ENCODE measurements at places on chromosomes 11 and 22.

DNA sequence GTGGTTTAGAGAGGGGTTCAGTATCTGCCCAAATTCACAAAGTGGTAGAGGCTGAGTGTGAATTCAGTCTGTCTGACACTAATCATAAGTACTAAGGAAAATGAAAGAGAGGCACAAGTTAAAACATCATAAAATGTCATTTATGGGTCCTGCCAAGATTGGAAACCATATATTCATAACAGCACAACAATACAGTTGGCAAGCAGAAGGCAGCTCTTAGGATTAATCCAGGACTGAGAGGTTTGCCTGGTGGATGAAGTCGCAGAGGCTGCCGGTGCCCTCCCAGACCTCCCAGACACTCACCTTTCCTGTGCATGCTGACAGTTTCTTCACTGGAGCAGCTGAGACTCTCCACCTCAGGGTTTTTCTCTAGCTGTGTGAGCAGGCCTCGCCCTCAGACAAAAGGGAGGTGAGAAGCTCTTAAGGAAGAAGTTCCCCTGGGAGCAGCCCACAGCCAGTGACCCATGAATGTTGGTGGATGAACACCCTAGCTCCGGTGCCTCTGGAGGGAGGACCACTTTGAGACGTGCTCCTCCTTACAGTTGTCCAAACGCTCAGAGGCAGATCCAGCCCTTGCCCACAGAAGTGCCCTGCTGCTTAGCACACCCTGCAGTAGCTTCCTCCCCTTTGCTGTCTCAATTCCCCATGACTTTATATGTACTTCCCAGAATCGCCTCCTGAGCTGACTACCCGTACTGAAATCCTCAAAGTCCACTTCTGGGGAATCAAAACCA lies 43.7 kb downstream of the MAML2 start:
- DNase-seq, result no peak

GRCh38 chr11:58742140-58742539 lies 10.4 kb upstream of the GLYAT start:
- no peak for DNase-seq

GRCh38 chr22:32985899-32986765 lies 72.0 kb downstream of the SYN3 start:
- DNase-seq, result peak; percentile 27

DNA sequence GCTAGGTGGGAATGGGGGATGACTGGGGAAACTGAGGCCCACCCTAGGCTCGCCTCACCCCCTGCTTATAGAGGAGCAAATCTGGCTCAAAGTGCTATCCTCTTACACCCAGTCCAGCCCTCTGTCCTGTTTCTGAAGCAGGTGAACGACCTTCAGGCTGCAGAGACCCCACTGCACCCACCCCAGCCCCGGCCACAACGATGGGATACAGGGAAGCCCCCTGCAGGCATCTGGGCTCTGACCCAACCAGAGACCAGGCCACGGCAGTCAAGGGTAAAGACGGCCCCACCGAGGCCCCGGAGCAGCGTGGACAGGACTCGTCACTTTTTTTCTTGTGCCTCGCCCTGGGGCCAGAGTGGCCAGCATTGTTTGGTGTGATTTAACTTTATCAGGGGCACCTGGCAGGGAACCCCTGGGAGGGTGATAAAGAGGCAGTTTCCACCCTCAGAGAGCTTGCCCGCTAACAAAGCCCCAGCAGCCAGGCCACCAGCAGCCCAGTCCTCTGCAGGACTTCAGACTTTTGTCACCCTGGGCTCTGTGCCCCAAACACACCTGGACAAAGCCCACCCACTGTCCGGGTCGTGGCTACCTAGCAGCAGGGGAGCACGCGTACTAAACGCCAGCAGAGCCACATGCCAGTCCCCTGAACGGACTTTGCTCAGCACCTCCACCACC lies 612.6 kb downstream of the TBC1D22A start:
- DNase-seq, result no peak

DNA sequence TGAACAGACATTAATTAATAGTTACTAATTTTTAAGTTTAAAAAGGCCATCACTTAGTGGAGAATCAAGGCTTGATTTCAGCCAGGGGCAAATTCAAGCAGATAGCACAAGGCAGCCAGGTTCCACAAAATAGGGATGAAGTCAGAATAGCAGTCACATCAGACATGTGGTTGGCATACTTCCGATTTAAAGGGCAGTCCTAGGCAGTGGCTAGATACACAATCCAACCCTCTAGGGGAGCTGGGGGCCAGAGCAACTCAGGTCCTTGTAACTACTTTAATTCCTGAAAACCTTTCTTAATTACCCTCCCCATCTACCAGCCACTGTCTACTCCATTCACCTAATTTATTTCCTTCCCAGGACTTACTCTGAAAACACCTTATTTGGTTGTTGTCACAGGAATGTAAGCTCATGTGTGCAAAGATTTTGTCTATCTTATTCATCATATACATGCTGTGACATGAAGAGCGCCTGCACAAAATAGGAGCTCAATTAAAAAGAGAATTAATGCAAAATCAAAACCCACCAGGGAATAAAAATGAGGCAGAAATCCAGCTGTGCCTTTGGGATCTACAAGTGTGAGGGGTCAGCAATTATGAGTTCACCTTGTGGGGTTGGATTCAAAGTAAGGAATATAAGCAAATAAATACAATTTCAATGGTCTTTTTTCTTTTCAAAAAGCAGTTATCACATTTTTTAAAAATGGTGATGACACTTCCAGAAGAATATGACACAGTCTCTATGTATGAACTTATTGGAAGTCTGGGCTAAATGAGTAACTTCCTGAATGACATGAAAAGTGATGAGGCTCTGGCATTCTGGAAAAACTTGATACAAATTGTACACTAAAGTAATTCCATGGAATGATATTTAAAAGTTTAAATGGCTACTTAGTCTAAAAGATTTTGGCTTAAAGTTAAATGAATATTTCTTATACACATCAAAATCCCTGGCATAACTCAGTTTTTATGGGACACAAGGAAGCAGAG lies 53.8 kb downstream of the COPB1 start:
- no peak for DNase-seq

DNA sequence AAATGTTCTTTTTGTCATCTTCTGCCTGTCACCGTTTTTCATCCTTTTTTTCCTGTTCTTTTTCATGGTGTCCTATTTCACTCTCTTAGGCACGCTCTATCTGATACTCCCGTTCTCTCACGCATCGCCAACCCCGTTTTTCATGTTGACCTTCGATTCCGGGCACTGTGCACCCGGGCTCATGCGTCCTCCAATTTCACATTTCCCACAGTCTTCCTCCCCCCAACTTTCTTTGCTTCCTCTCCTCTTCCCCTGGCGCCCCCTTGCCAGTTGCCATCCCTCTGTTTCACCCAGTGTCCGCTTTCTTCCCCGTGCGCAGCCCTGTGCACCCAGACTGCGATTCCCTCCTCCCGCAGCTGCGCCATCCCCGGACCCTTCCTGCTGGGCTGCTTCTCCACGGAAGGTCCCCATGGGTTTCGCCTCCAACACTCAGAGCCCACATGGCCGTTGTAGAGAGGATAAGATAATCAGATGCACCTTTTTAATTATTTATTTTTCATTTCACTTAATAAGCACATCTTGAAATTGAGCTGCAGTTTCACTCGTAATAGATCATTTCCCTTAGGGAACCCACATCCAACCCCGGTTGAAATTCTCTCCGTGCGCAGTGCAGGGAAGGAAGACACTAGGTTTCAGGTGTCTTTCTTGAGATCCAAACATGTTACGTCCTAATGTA lies 791.1 kb downstream of the NTM start:
- no peak for DNase-seq

GRCh38 chr11:62556108-62556874 lies 9.7 kb upstream of the AHNAK start:
- no peak for DNase-seq

DNA sequence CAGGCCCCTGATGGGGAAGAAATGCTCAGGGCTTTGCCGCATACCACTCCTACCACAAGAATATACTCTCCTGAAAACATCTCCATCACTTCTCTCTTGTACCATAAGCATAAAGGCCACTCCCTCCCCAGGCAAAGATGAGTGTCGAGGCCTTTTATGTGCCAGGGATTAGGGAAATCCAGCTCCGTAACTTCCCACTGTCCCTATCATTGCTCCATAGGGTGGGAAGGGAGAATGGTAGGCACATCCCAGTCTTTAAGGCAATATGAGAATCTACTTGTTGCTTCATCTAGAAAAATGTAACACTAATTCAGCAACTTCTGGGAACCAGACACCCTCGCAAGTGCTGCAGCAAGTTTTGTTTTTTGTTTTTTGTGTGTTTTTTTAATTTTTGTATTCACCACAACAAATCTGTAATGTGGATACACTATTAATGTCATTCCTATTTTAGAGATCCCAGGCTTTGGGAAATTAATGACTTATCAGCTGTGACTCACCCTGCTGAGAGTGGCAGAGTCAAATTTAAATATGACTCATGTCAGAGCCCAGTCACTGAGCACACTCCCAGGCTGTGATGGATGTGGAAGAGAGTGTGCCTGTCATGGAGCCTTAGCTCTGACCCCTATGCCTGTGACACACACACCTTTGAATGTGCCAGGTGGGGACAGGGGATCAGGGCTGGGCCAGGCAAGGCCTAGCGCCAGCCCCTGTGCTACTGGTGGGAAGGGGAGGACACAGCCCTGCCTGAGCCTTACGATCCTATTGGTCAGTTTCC lies 23.4 kb downstream of the PANX1 start:
- DNase-seq, result no peak

DNA sequence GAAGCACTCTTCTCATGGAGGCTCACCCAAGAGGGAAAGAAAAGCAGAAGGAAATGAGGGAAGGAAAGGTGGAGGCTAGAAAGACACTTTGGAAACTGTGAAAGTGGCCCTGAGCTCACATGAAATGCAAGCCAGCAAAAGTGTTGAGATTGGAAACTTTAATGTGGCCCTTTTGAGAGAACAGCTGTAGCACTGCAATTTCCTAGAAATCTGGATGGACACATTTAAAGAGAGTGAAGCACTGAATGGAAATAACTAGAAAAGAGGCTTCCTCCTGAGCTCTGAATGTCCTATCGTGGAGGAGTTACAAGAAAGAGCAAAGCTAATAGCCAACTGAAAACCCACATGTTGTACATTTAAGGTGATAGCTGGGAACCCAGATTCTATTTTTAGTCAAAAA lies 56.0 kb downstream of the LIF start:
- DNase-seq, result no peak

DNA sequence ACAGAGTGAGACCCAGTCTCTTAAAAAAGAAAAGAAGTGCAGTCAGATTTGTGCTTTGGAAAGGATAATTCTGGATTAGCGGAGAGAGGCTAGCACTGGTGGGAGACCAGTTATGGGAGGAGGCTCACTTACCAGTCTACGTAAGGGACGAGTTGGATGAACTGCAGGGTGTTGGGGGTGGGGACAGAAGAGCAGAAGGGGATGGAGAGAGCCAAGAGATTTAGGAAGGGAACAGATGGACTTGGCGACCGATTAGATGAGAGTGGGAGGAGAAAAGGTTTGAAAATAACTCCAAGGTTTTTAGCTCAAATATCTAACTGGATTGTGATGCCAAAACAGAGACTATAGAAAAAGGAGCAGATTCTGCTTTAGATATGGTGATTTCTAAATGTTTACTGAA lies 81.4 kb downstream of the SFI1 start:
- no peak for DNase-seq

GRCh38 chr11:116691771-116692177 lies 81.0 kb downstream of the BUD13 start:
- peak; percentile 39 for DNase-seq

GRCh38 chr11:123526918-123527317 lies 96.8 kb downstream of the GRAMD1B start:
- no peak for DNase-seq

- DNase-seq, result no peak
Measured at GRCh38 chr11:94457118-94458029, 36.3 kb downstream of the MRE11 start.

GRCh38 chr22:43627485-43628213 lies 184.5 kb downstream of the EFCAB6 start:
- DNase-seq, result no peak

- no peak for DNase-seq
Measured at GRCh38 chr11:68652683-68653156, 31.6 kb upstream of the GAL start.

DNA sequence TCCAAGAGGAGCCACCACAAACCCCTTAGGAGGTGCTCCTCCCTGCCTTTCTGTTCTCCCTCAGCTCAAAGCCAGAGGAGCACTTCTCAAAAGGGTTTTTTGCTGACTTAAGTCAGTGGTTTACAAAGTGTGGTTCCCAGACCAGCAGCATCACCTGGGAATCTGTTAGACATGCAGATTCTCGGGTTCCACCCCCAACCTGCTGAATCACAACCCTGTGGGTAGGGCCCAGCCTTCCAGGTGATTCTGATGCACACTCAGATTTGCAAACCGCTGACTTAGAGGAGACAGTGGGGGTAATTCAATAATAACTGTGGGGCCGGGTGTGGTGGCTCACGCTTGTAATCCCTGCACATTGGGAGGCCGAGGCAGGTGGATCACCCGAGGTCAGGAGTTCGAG lies 22.8 kb downstream of the CREB3L1 start:
- no peak for DNase-seq

GRCh38 chr11:129932381-129933067 lies 37.1 kb upstream of the NFRKB start:
- no peak for DNase-seq

DNA sequence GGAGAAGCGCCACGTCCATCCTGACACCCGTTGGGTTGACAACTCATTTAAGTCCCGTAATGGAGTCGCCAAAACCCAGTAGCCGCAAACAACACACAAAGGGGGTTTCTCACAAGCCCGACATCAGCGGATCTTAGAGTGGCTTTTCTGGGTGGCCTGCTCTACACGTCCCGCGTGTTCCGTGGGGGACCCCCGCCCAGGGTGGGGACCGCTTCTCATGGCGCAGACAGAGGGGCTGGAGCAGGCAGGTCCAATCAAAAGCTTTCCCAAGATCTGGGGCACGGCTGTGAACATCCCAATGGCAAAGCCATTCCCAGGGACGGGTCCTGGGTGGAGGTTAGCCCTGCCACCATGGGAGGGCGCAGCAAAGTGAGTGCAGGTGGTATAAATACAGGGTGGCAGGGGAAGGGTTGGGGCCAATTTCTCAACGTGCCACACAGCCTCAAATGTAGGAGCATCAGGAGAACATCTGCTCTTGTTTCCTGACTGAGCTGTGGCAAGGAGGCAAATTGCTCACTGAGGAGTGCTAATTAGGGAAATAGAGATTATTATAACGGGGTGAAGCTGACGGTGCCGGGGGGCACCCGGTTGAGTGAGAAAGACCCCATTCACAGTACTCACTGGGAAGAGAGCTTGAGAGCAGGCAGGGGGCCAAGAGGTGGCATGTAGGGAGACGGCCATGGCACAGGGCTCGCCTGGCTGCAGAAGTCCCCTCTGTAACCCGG lies 1447.2 kb downstream of the TBC1D22A start:
- no peak for DNase-seq

DNA sequence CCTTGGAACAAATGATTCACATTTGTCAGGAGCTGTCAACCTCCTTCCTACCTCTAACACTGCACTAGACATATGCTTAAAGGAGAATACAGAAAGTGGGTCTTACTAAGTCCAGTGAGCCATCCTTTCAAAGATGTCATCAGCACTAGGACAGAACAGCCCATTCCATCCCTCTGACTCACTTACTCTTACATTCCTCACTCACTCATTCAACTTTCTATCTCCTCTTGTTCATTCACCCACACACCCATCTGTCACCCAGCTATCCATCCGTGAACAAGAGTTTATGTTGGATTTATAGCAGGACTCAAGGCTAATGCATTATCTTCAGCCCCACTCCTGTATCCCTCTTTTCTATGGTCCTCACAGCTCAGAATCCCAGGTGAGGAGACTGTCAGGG lies 9.1 kb downstream of the INSC start:
- DNase-seq, result no peak
